ENCODE measurements at places on chromosomes 6 and 20. TPM values are rescaled to one million over a fixed set of nuclear protein-coding genes. Genes with fewer than 3 reads are reported as not detected.

DNA sequence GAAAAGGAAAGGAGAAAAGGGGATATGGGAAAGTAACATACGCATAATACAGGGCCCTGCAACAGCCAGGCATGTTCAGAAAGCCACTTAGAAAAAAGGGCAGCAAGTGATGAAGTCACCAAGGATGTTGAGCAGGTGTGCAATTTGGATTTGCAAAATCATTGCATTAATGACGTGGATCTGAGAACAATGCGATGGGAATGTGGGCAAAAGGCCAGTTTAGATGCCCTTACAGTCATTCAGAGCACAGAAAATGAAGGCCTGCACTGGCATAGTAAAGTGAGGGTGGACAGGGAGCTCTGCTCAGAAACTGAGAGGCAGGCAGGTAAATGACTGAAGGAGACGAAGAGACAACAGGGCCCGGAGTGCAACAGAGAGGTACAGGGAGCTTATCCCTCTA, 123.7 kb upstream of the NHSL1 start:
- no peak for DNase-seq

DNA sequence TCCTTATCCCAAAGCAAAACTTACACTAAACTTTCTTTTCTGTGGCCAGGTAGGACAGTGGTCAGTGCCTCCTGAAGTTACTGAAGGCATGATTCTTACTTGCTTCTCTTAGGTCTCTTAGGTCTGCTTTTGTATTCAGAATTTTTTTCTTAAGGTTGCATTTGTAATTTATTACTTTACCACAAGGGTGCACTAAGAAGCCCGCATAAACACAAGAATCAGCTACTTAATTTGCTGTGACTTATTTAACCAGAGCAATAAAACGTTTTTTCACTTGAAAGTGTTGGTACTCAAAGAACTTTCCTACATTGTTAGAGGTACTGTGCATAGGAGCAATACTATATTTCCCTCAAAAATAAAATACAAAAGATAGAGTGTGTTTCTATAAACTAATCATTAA, 75.4 kb upstream of the LAMA2 start:
- no peak for DNase-seq

- DNase-seq = peak; percentile 78
Measured at GRCh38 chr20:1776681-1777475, 118.3 kb upstream of the SIRPA start.

The WFDC2 gene
- 179 TPM for polyA plus RNA-seq

- DNase-seq = no peak
Measured at GRCh38 chr6:118724211-118724610, 72.8 kb upstream of the CEP85L start.

GRCh38 chr6:43457643-43458042, 2.3 kb upstream of the DLK2 start:
- DNase-seq = no peak

- no peak for DNase-seq
Measured at GRCh38 chr6:106318851-106319250, 6.7 kb downstream of the ATG5 start.

The IL20RA gene
- polyA plus RNA-seq = 1.6 TPM

Measured in left renal pelvis (tissue), 4 donors.